Stimulated activated CD8-positive, alpha-beta memory T cell treated with anti-CD3 and anti-CD28 coated beads, Interleukin-2, amount 100 ng/mL, for 1 hour (primary cell): ENCODE measurements at places on chromosomes 4 and X.

GRCh38 chrX:129522184-129523078, 859 bp downstream of the SMARCA1 start:
- DNase-seq: no peak

DNA sequence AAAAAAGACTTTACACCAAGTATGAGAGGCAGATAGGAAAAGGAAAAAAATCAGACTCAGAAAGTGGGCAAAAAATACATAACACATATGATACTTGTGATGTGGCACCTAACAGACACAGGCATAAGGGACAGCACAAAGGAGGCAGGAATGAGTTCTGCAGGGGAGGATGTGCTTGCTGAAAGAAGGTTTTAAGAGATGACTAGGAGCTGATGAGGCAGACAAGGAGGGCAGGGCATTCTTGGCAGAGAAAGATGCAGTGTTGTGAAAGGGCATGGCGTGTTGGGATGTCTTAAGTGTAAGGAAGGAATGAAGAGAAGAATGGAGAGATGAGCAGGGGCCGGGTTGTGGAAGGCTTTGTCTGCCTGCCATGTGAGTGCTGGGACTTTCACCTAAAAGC, 49.7 kb upstream of the TMEM154 start:
- no peak for DNase-seq

DNA sequence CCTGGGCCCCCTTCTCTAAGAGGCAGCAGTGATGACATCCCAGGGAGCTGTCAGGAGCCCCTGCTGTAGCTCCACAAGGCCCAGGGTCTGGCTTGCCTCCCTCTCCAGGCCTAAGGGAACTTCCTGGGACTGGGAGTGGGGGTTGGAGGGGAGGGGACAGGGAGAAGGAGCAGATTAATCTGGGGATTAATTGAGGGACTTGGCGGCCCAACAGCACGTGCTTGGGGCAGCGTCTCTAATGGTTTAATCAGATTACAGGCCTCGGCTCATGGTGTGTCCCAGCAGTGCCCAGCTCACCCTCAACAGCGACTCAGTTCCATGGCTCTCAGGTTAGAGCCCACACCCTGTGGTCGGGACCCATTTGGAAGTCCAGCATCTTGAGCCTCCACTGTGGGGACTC, 47.9 kb downstream of the EFNB1 start:
- DNase-seq: no peak

GRCh38 chr4:48109413-48110263, 24.4 kb downstream of the TXK start:
- DNase-seq: no peak

- DNase-seq: no peak
Observed at GRCh38 chr4:98963538-98964433, 31.7 kb upstream of the METAP1 start.

- DNase-seq: no peak
Observed at GRCh38 chrX:51148848-51149247, 183.8 kb upstream of the NUDT10 start.

DNA sequence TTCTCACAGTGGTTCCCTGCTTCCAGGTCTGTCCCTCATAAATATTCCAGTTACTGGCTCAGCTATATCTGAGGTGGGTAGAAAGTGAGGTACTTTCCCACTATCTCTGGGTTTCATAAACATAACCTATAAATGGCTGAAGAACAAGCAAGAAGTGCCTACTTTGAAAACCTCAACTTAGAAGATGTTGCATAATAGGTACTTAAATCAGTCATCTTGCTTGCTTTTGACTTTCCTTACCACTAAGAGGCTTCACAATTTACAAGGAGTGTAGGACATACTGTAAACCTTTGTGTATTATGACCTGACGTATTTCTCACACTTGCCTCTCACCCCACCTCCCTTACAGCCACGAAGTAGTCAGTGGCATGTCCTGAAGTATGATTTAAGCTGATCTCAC, 145.9 kb downstream of the PCDH19 start:
- no peak for DNase-seq

GRCh38 chr4:111937368-111937767, 207.9 kb upstream of the FAM241A start:
- DNase-seq: no peak

DNA sequence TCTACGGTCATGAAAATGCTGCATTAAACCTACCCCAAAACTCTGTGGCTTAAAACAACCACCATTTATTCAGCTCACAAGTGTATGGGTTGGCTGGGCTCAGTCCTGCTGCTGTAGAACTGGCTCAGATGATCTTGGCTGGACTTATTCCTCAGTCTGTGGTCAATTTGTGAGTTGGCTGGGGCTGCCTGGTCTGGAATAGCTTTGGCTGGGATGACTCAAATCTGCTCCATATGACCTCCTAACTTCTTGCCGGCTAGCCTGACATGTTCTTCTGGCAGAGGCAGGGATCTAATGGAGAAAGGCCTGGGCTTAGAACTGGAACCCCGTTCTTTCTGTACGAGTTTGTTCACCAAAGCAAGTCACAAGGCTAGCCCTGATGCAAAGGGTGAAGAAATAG, 71.7 kb downstream of the CFAP299 start:
- DNase-seq: no peak

DNA sequence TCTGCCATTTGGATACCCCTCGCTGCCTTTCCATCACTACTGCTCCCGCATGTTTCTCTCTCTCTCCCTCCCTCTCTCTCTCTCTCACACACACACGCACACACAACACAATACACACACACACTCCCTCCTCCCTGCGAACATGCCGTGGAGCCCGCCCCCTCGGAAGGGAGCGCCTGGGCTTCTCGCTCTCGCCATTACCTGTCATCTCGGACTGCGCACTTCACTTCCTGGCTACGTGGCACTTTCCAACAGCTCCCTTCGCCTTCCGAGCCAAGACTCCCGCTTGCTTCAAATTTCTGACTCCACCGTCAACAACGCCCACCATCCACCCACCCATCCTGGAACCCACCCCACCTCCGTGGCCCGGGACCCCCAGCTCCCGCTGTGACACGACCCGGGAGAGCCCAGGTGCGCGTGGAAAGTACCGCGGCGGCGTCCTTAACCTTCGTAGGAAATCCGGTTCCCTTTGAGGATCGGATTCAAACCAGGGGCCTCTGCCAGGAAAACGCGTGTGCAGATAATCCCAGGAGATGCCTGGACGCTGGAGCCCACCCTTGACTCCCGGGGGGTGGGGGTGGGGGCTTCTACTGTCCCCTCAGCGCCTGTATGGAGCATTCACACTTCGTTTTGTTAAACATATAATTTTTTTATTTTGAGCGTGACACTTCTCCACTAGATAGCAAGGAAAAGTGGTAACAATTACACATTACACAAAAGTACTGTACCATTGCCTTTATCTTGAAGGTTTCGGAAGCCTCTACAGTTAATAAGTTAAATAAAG, 12.5 kb downstream of the ARX start:
- no peak for DNase-seq

GRCh38 chrX:136541294-136541693, 9.3 kb downstream of the VGLL1 start:
- no peak for DNase-seq

GRCh38 chr4:40575846-40576245, 53.8 kb downstream of the RBM47 start:
- DNase-seq: no peak

GRCh38 chr4:125179727-125180126, 135.0 kb upstream of the FAT4 start:
- DNase-seq: no peak

GRCh38 chr4:182415116-182415515, 171.9 kb downstream of the TENM3 start:
- DNase-seq: no peak

- no peak for DNase-seq
Observed at GRCh38 chrX:17740137-17741122, 3.1 kb downstream of the SCML1 start.

- DNase-seq: no peak
Observed at GRCh38 chrX:36908801-36909675, 99.1 kb upstream of the FAM47C start.

DNA sequence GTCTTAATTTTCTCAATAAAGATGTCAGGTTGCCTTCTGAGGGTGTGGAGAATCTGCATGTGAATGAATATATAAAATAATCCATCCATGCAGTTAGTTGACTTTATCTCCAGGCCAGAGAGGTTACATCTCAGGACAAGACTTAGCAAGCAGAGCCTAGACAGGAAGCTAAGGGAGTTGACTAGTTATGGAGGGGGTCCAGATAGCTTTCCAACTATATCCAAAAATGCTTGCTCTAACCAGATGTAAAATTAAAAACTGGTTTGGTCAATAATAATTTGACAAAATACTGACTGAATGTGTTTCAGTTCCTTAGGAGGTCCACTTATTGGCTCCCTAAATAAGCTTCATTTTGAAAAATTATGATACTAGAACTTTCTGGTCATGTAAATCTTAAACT, 101.4 kb downstream of the PAPSS1 start:
- no peak for DNase-seq

GRCh38 chrX:72031634-72032033, 100.1 kb downstream of the RTL5 start:
- DNase-seq: no peak

GRCh38 chr4:113314426-113314825, 265.0 kb downstream of the ANK2 start:
- DNase-seq: no peak

- DNase-seq: no peak
Observed at GRCh38 chr4:27594922-27595321, 734.3 kb downstream of the STIM2 start.

GRCh38 chr4:2343476-2343875, 75.0 kb downstream of the ZFYVE28 start:
- DNase-seq: no peak

GRCh38 chr4:147039976-147040575, 94.4 kb upstream of the TTC29 start:
- no peak for DNase-seq

- no peak for DNase-seq
Observed at GRCh38 chr4:169090484-169091215, 80.6 kb upstream of the CBR4 start.

DNA sequence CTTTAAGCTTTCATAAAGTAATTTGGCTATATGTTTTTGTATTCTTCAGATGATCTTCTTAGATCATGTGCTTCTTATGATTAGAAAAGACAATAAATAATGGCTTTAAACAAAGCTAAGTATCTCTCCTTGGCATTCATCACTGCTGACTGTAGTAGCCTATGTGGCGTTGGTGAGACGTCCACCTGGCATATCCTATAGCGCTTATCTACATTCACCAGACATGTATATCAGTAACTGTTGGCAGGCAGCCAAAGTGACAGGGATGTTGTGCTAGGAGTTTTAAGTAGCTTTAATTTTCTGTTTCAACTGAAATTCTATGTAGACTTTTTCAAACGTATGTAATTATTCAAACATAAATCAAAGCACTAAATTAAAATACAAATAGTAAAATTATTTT, 276.4 kb downstream of the IL15 start:
- DNase-seq: no peak

GRCh38 chrX:51151734-51152133, 180.9 kb upstream of the NUDT10 start:
- no peak for DNase-seq

DNA sequence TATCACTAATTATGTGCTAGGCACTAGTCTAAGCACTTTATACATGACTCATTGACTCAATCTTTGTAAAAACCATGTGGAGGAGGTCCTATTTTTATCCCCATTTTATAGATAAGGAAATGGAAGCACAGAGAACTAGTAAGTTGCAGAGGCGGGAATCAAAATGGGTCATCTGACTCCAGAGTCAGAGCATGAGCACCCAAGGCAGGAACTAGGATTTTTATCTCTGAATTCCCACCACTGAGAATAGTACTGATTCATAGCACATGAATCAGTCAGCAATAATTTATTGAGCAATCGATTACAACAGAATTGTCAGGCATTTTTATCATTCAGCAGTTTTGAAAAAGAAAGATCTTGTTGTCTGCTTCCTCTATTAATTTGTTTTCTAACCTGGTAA, 19.3 kb downstream of the SCARB2 start:
- no peak for DNase-seq

- DNase-seq: no peak
Observed at GRCh38 chr4:85798012-85798770, 323.2 kb downstream of the ARHGAP24 start.

DNA sequence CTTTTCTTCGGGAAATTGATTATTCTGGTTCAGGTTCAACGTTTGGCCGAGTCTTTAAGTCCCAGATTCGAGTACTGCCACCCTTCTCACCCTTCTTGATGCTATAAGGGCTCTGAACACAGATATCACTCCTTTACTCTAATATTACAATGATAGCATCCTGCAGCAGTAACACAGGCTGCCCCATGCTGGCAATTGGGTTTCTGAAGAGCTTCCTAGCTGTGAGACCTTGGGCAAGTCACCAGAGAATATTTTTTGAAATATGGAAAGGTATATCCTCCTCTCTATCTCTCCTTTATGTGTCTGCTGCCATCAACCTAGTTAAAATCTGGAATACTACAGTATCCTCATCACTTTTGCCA, 297 bp upstream of the MTMR8 start:
- no peak for DNase-seq

DNA sequence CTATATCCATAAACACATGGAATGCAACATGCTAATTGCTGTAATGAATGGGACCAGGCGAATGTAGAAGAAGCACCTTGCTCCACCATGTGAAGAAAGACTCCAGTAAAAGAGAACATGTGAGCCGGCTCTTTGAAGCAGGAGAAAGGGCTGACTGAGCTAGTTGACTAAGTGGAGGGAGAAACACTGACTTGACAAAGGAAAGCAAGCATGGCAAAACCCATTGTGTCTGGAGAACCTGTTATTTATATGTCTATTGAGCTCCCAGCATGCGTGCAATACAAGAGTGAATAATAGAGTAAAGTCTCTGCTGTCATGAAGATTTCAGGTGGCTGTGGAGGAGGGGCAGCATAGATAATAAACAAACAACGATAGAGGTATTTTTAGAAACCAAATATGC, 559.9 kb downstream of the RAB28 start:
- DNase-seq: no peak

GRCh38 chrX:111010111-111010510, 85.9 kb upstream of the PAK3 start:
- no peak for DNase-seq

DNA sequence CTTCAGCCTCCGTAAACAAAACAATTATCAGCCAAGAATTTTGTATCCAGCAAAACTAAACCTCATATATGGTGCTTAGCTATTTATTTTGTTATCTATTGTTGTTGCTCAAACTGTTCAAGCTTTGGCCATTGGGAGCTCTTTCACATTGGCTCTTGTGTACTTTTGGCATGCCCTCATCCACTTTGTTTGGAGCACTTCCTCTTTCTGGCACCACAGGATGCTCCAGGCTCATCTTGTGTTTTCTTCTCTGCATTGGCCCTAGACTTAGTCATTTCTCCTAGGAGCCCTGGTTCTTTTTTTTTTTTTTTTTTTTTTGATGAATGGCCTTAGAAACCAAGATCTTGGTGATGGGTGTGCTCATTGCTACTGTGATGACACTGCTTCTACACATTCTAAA, 74.5 kb downstream of the DIPK2B start:
- DNase-seq: no peak

- peak; percentile 24 for DNase-seq
Observed at GRCh38 chrX:153900831-153901752, 3.4 kb upstream of the AVPR2 start.

GRCh38 chr4:171636606-171637005, 176.6 kb upstream of the GALNTL6 start:
- no peak for DNase-seq
